A549 treated with Mapracorat at 1 μM for 4 hours (cell line): ENCODE measurements at places on chromosomes 16 and 17. TPM values are rescaled to one million over a fixed set of nuclear protein-coding genes. Genes with fewer than 3 reads are reported as not detected.

Gene OR2C1
- total RNA-seq = not detected in 5 replicates

Gene HBQ1
- total RNA-seq = 4.6 to 8.2 TPM (median 7.1 TPM) in 5 replicates

Gene CFDP1
- total RNA-seq = 60.3 to 81.4 TPM (median 60.9 TPM) in 5 replicates

Gene CTU2
- total RNA-seq = 22.5 to 35.2 TPM (median 34.2 TPM) in 5 replicates

Gene KCNJ12
- 0.93 to 1.7 TPM (median 1.5 TPM) in 5 replicates for total RNA-seq

Gene C17orf107
- 0.16 to 0.48 TPM (median 0.28 TPM) in 5 replicates for total RNA-seq
